Kidney capillary endothelial cell (primary cell): ENCODE measurements at places on chromosomes 7 and 10.

GRCh38 chr7:5773661-5774086 lies 7.8 kb downstream of the RNF216 start:
- DNase-seq, result peak; percentile 92

DNA sequence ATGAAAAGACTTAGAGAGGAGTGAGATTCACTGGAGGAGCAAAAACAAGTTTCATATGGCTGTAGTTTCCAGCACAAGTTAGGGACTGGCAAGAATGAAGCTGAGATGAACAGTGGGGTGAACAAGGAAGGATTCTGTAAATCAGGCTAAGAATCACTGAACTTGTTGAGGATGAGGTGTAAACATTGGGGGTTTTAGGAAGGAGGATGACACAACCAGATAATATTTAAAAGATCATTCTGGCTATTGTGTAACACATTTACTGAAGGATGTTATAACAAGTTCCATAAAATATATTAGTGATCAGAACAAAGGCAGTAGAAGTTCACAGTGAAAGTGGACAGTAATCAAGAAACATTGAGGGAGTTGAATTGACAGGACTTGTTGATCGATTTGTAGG lies 68.9 kb downstream of the CD36 start:
- DNase-seq, result no peak

GRCh38 chr7:1536455-1536742 lies 5.9 kb downstream of the MAFK start:
- DNase-seq, result no peak

GRCh38 chr7:36279200-36279925 lies 110.3 kb upstream of the ANLN start:
- DNase-seq, result no peak

DNA sequence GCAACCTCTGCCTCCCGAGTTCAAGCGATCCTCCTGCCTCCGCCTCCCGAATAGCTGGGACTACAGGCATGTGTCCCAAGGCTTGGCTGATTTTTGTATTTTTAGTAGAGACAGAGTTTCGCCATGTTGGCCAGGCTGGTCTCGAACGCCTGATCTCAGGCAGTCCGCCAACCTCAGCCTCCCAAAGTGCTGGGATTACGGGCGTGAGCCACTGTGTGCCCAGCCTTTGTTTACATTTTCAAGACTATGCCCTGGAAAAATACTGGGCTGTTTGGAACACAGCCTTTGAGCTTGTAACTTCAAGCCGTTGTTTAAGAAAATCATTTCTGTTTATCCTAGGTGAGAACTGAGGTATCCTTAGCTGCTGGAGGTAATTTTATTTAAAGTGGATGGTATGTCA lies 1.9 kb downstream of the ZKSCAN1 start:
- DNase-seq, result no peak

DNA sequence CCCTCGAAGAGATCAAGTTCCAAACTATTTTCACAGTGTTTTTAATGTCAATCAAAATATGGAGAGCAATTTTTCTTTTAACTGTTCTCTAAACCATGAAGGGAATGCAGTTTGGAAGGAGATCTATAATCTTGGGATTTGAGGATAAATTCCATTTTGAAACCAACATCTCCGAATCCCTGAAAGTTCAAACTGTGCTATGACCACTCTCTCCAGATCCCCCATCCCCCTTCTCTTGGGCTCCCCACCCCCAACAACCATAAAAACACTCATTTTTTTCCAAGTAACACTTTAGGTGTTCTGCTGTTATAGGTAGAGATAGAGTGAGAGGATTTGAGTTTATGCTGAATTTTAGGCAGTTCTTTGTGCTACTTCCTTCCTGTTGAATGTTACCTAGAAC lies 1.7 kb downstream of the CALD1 start:
- DNase-seq, result peak; percentile 20

DNA sequence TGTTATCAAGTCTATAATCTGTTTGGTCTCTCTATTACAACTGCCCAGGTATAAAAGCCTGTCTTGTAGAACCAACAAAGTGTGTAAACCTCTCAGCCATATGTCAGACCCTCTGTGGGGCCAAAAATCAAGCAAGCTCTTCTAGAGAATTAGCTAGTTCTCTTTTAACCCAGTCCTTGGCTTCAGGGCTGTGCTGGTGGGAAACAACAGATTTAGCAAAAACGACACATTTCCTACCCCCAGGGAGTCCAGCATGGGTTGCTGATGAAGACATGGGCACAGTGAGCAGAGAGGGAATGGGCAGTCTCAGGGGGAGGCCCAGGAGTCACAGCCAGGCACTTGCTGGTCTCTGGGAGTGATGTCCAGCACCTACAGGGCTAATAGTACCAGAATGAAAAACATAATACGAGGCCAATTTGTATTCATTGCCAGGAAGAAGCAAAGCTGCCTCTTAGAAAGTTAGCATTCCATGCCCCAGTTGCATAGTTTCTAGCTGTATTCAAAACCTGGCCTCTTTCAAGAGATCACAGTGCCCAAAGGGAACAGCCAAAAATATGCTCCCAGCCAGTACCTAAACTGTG lies 80.1 kb downstream of the FRMD4A start:
- no peak for DNase-seq

DNA sequence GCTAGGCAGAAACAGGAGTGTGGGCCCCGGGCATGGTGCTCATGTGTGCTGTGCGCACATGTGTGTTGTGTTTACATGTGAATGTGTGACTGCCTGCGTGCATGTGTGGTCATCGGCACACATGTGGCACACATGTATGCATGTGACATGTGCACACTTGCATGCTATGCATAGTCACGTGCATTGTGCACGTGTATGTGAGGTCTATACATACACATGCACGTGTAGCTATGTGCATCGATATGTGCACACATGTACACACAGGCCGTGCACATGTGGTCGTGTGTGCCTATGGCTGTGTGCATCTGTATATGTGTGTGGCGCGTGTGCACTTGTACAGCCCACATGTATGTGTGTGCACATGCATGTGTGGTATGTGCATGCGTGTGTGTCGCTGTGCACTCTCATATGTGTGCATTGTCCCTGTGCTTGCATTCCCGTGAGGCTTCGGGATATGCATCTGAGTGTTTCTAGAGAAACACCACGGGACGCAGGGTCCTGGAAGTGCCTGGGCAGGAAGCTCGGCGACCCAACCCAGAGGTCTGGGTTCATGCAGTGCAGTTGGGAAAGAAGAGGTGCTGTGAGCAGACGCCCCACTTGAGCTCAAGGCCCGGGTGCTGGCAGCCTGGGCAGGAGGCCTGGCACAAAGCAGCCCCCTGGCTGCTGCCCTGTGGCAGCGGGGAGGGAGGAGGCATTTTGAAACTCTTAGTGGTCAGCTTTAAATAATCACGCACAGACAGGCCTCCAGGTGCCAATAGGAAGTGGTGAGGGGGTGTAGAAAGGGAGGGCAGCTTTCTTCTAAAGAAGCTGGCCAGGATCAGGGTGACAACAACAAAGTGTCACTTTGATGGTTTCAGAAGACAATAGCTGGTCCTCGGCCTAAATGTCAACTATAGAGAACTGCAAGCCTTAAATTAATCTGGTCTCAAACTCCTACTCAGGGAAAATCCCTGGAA lies 410.0 kb upstream of the MGMT start:
- no peak for DNase-seq

DNA sequence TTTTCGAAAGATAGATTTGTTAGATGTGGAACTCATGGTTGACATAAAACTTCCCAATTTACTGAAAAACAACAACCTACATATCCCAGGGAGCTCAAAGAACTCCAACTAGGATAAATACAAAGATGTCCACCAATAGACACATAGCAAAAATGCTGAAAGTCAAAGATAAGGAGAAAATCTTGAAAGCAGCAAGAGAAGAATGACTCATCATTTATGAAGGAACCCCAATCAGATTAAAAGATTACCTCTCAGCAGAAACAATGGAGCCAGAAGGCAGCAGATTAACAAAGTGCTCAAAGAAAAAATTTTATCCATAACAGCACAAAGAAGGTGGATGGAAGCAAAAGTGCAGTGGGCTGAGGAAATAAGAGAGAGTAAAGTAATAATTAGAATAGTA lies 908.6 kb downstream of the SORCS3 start:
- DNase-seq, result no peak

DNA sequence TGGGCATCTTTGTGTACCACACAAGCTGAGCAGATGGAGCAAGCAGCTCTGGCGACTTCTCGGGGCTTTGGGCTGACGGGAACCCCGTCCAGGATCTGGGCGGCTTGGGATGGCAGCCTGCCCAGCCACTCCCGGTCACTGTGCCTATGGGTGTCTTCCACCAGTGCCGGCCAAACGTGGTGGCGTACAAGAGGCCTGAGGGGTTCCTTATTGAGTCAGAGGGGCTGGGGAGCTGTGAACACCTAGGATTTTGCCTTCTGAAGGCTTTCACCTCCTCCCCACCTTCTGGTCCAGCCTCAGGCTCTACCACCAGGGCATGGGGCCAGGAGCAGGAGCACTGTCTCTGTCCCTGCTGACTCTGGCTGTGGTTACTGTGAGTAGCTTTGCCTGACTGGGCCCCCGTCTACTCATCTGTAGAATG lies 71.8 kb upstream of the PPIF start:
- DNase-seq, result no peak

DNA sequence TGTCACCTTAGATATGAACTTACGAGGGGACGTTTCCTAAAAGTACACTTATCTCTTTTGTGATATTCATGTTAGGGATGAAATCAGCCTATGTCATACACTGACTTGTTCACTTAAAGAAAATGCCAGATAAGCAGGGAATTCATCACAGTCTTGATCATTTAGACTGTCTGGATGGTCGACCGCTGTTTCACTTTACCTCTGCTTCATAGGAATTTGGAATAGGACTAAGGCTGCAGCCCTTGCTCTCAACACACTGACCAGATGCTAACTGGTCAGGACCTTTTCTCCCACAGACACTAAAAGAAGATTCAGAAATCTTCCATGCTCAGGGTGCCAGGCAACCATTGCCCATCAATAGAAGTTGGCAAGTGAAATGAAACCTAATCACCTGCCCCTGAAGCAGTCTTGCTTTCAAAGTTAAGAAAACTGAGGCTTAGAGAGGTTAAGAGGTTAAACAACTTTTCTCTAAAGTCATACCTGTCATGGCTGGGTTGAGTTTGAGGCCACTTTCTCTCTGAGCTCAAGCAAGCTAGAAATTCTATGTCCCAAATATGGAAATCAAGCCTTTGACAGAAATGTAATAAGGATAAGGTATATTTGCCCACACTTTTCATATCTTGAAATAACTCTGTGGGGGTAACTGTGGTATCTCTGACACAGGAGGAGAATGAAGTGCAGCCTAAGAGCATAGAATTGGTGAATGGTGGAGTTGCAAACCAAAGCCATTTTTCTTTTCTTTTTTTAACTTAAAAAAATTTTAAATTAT lies 77.1 kb downstream of the MAP3K8 start:
- DNase-seq, result no peak

DNA sequence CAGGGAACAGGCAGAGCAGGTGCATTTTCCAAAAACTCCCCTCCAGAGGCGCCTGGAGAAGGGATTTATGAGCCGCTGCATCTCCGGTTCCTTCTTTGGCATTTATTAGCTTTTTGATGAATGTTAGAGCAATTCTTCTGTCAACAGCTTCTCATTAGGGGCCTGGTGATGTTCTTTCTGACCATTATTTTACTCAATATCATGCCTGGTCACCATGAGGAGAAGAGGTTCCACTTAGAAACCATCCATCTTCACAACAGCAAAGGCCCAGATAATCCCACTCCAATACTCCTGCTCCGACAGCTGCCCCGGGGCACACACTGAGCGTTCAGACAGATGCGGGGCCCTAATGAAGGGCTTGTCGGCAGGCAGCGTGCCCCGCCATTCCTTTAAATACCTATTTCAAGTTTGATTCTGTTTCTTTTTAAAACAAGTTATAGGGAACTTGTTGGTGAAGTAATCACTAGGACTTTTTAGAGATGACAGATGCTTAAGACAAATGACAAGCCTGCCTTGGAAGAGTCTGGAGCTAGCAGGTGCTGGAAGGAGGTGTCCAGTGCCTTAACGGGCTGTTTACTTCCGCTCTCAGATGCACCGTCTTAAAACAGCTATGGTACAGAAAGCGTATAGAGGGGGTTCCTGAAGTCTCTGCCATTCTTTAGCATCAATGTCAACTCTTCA lies 31.7 kb downstream of the ECHDC3 start:
- DNase-seq, result no peak

- no peak for DNase-seq
Measured at GRCh38 chr7:115637128-115637527, 393.4 kb downstream of the TFEC start.

- no peak for DNase-seq
Measured at GRCh38 chr10:2791774-2792443, 275.4 kb upstream of the PFKP start.

DNA sequence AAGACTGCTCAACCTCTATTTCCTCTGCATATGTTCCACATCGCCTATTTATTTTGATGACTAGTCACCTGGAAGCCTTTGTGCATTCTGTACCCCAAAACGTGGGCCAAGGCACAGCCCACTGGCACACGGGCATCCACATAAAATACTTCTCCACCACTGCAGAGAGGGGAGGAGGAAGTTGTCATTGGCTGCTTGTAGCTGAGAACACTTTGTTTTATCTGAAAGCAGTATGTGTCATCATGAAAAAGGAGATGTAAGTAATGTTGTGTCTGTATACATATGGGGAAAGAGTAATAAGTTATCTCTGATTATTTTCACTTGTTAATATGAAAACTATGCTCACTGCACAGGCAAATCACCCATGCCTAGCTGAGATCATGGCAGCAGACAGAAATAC lies 48.2 kb upstream of the AMPH start:
- DNase-seq, result no peak

DNA sequence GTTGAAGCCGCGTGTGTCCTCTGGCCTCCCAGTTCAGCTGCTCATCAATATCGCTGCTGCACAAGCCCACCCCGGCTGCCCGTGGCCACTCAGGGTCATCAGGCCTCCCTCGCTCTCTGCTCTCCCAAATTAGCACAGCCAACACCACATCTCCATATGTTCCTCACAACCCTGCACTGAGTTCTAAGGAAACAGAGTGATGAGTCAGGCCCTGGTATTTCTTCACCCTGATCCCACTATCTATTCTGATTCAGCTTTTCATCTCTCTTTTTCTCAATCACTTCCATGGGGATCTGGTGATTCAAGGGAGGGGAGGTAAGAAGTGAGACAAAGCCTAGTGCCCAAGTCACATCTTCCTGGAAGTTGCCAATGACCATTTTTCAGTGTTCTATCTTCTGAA lies 23.8 kb downstream of the CYTH3 start:
- no peak for DNase-seq

- DNase-seq, result no peak
Measured at GRCh38 chr10:10959666-10960065, 58.0 kb upstream of the CELF2 start.

DNA sequence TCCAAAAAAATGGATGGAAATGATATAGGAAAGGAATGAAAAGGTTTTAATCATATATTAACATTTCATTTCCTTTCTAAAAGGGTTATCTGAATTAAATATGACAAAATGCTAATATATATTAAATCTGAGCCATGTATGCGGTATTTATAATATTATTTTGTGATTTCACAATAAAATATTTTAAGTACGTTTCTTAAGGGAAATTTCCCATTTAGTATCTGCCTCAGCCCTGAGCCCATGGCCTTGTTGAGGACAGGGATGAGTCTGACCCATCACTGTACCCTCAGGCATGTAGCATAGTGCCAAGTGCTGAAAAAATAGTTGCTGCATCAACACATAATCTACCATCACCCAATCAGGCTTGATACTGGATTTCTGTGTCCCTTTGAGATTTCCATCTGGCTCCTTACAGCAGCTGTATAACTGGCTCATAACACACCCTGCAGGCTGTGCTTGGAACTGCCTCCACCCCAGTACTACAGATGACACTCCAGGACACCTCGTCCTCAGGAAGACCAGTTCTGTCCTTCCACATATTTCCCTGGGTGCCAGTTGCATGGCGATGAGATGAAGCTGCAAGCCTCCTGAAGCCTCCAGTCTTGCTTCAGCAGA lies 59.4 kb upstream of the ASAH2 start:
- no peak for DNase-seq
